ENCODE measurements at places on chromosomes 16 and 17.

DNA sequence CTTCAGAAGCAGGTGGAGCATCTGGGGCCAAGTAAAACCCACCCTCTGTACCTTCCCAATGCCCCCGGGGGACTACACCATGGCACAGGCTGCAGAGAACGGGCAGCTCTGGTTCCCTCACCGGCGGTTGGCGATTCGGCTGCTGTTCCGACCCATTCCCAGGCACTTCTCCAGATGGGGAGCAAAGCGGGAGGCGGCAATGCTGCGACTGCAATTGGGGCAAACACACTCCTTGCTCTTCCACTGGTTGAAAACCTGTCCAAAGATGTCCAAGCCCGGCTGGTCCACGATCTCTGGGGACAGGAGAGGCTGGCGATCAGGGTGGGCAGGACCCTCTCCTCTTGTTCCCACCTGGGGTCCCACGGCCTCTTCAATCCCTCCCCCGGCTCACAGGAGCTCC, 2.6 kb downstream of the ATXN7L3 start:
- no peak for DNase-seq

GRCh38 chr17:63998721-63999679, 849 bp downstream of the PRR29 start:
- DNase-seq = no peak

GRCh38 chr16:30121741-30122571, 1.1 kb downstream of the MAPK3 start:
- DNase-seq = no peak

- no peak for DNase-seq
Measured at GRCh38 chr17:55769625-55770000, 18.8 kb downstream of the PCTP start.

DNA sequence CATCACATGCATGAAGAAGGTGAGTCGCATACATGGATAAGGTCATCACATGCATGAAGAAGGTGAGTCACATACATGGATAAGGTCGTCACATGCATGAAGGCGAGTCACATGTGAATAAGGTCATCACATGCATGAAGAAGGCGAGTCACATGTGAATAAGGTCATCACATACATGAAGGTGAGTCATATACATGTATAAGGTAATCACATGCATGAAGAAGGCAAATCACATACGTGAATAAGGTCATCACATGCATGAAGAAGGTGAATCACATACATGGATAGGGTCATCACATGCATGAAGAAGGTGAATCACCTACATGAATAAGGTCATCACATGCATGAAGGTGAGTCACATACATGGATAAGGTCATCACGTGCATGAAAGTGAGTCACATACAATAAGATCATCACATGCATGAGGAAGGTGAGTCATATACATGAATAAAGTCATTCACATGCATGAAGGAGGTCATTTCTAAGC, 105.1 kb upstream of the SDK2 start:
- no peak for DNase-seq

DNA sequence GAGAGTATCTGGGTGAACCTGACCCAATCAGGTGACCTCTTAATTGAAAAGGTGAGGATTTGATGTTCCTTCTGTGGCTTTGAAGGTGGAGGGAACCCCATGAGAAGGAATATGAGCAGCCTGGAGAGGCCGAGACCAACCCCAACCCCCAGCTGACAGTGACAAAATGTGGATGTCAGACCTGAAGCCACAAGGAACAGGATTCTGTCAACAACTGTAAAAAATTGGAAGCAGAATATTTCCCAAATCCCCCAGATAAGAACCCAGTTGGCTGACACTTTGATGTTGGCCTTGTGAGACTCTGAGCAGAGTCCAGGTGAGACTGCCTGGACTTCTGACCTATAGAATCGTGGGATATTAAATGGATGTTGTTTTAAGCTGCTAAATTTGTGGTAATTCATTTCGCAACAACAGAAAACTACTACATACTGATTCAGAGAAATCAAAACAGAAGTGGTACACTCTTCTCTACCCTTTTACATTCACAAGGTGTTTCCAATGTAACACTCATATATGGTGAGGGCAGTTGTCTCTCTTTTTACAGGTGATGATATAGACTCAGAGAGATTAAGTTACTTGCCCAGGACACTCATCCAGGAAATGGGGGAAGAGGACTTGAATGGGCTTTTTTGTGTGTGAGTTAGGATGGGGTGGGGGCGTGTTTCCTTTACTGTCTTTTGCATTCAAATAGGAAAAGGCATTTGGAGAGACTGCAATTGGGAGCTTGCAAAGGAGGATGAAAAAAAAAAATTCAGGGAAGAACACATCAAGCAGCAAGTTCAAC, 29.8 kb upstream of the SALL1 start:
- DNase-seq = no peak

DNA sequence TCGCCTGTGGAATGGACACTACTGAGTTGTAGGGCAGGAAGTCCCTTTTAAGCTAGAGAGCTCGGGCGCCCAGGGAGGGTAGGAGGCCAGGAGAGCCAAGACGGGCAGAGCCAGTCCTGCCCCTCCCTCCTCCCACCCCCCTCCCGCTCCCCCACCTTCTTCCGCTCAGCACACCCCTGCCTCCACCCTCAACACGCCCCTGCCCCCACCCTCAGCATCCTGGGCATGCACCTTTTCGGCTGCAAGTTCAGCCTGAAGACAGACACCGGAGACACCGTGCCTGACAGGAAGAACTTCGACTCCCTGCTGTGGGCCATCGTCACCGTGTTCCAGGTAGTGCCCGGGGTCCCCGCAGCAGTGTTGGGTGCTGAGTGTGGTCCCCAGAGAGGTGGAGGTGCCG, 18.3 kb downstream of the TPSG1 start:
- no peak for DNase-seq

GRCh38 chr16:49952386-49952785, 72.6 kb upstream of the CNEP1R1 start:
- DNase-seq = no peak

DNA sequence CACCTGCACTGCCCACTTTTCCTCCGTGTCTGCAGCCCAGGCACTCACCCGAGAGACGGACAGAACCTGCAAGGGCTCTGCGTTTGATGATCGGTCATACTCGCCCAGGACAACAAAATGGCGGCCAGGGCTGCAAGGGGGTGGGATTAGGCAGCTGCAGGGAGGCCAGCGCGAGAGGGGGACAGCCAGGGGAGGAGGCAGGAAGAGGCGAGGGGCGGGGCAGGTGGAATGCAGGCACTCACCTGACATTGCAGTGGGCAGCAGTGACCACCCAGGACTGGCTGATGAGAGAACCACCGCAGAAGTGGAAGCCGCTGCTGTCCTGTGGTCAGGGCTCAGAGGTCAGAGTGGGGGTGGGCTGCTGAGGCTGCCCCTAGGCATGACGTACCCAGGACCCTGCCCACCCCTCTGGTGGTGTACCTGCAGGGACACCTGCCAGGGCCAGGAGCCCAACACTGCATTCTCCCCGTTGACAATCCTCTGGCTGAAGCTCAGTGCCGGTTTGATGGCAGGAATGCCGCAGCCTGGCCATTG, 917 bp downstream of the CTRL start:
- no peak for DNase-seq

GRCh38 chr16:70691223-70692129, 5.6 kb upstream of the MTSS2 start:
- no peak for DNase-seq

GRCh38 chr17:7174603-7175326, 4.4 kb downstream of the ASGR1 start:
- DNase-seq = no peak

DNA sequence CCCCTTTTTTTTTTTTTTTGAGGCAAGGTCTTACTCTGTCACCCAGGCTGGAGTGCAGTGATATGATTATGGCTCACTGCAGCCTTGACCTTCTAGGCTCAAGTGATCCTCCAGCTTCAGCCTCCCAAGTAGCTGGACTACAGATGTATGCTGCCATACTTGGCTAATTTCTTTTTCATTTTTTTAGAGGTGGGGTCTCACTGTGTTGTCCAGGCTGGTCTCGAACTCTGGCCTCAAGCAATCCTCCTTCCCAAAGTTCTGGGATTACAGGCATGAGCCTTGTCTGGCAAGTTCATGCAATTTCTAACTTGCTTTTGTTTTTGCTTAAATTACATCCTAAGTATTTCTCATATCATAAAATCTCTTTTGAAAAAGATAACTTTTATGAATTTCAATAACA, 33.8 kb upstream of the NFAT5 start:
- no peak for DNase-seq

DNA sequence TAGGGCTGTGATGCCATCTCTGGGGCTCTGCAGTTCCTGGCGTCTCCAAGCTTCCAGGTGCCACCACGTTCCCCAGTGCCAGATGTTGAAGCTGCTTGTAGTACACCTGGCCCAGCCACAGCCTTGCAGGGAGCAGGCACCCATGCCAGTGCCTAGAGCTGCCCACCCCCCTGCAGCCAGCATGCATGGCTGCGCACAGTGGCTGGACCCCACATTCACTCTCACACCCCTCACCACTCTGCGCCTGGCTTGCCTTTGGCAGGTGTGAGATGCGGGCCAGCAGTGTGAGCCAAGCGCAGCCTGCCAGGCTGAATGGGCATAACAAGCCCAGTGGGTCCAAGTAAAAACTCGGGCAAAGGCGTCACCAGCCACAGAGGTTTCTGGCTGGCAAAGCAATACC, 75.4 kb upstream of the CHMP6 start:
- no peak for DNase-seq

GRCh38 chr17:7940743-7941142, 8.7 kb downstream of the CNTROB start:
- DNase-seq = no peak

GRCh38 chr17:11140043-11140442, 101.0 kb upstream of the SHISA6 start:
- no peak for DNase-seq

GRCh38 chr16:59213952-59214351, 479.8 kb upstream of the GOT2 start:
- DNase-seq = no peak

DNA sequence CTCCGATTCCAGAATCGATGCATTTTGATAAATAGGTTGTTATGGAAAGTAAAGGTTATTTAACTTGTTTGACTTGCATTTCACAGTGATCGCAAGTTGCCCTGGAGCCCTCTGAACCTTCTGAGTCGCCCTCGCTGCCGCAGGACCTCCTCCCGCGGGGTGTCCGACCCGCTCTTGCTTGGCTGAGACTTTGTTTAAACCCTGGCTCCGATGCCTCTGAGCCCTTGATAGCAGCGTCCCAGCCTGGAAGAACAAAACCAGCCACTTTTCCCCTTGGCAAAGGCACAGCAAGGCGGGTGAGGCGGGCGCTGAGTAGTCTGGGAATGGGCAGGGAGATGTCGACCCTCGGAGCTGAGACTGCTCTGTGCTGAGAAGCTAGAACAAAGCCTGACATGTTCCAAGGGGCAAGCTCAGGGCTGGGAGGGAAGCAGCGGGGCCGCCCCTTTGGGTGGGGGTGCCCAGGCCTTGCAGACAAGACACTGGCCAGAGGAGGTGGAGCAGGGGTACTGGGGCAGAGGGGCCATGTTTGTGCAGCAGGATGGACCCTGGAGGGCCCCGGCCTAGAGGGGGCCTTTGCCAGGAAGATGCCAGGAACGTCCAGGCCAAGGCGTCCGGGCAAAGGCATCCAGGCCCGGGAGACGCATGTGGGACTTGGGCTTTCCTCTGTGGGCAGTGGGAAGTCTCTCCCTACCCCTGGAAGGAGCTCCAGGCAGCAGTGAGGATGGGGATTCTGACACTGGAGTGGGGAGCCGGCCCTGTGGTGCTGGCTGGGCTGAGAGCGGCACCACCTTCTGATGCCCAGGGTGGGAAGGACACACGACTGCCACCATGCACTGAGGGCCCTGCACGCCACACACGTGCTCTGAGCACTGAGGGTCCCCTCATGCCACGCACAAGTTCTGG, 30.3 kb upstream of the CDH15 start:
- DNase-seq = no peak

DNA sequence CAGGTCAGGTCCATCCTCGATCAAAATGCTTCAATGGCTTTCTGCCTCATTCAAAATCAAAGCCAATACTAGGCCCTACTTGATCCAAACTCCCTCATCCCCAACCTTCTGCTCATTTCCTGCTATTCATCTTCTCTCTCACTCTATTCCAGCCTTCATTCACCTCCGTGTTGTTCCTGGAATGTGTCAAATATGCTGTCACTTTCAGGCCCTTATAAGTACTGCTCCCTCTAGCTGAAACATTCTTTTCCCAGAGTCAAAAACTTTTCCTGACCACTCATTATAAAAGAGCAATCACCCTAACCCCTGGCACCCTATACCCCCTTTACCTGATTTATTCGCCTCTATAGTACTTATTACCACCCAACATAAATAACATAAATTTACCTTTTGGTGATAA, 303.7 kb upstream of the PMFBP1 start:
- no peak for DNase-seq

DNA sequence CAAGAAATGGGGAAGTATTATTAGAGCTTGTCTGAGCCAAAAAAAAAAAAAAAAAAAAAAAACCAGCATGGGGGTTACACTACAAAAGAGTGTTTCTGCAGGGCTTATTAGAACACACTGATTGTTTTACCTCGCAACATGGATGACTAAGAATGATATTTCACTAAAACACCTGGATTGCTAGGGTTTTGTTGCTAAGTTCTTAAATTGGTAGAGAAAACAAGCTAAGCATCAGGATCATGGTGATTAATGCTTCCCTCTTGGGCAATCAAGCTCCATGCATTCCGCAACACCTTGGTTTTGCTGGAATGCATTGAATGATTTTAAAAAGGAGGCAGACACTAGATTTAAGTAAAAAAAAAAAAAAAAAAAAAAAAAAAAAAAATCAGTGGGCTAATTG, 931.4 kb upstream of the CDH8 start:
- DNase-seq = no peak

GRCh38 chr16:8721336-8722024, 47.1 kb downstream of the ABAT start:
- DNase-seq = no peak

- peak; percentile 40 for DNase-seq
Measured at GRCh38 chr16:85303354-85303883, 191.1 kb upstream of the CIBAR2 start.

DNA sequence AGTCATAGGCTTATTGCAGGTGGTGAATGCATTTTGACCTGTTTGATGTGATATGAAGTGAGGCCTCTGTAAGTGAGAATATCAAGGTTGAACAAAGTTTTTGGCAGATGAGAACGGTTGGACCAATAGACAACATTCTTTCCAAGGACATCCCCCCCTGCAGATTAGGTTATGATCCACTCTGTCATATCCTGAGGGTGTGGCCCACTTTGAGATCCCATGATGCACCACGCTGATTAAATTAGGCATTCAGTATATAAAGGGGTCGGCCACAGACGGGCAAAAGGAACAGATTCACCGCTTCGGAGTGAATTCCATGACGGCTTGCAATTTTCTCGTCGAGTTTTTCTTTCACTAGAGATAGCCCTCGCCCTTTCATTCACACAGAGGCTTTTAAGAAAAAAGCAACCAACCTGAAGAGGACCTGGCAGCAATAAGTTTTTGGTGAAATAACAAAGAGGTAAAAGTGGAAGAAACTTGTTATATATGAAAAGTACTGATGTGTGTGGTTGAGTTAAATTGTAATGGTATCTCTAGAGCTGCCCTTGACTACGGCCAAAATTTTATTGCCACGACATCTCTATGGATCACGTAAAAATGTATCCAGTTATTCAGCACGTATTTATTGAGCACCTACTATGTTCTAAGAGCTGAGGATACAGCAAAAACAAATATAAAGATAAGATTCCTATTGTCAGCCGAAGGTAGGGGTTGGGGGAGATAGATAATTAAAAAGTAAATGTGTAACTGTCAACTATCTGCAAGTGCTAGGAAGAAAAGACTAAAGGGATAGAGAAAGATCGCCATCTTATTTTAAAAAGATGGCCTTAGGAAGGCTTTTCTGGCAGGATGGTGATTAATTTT, 1.7 kb upstream of the RBBP6 start:
- no peak for DNase-seq
